ENCODE measurements at places on chromosomes 6 and 20.

DNA sequence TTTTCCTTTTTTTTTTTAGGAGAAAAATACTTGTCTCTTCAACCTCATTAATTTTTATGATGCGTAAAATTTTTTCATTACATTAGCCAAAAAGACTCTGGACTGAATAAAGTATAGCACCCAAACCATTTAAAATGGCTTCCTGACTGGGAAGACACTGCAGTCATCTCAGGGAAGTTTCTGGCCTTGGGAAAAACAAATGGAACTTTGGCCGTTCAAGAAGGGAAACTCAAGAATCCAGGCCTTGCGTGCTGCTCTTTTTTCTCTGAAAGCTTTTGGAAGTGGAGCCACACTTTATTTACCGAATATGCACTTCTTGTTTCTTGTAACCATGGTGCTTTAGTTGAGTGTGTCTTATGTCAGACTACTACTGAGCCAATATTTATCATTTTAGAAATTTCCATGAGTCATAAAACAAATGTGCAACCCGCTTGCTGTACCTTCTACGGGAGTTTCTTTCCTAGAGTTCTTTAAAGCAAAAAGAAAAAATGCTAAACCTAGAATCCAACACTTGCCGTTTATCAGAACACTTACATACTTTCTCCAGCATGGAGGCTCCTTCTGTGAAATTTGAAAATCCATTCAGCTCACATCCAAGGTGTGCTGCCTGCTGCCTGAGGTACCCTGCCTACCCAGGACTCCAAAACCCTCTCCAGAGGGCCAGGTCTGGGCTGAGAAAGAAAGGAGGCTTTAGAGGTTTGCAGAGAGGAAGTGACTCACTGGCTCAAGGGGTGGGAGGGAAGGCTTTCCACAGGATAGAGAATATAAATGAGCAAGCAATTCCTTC, 11.5 kb upstream of the DSTN start:
- peak; percentile 78 for DNase-seq

DNA sequence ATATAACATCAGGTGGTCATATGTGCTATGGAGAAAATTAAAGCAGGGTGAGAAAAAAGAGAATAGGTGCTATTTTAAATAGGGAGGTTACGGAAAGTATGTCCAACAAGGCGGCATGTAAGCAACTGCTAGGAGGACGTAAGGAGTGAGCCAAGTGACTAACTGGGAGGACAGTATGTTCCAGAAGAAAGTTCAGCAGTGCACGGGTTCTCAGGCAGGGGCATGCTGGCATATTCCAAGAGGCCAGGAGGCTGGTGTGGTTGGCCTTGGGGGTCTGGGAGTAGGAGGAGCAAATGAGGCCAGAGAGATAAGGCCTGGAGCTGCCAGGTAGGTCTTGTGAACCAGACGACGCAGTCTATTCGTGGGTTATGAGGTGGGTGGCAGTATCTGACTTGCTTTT, 112.4 kb downstream of the ARMC2 start:
- no peak for DNase-seq

DNA sequence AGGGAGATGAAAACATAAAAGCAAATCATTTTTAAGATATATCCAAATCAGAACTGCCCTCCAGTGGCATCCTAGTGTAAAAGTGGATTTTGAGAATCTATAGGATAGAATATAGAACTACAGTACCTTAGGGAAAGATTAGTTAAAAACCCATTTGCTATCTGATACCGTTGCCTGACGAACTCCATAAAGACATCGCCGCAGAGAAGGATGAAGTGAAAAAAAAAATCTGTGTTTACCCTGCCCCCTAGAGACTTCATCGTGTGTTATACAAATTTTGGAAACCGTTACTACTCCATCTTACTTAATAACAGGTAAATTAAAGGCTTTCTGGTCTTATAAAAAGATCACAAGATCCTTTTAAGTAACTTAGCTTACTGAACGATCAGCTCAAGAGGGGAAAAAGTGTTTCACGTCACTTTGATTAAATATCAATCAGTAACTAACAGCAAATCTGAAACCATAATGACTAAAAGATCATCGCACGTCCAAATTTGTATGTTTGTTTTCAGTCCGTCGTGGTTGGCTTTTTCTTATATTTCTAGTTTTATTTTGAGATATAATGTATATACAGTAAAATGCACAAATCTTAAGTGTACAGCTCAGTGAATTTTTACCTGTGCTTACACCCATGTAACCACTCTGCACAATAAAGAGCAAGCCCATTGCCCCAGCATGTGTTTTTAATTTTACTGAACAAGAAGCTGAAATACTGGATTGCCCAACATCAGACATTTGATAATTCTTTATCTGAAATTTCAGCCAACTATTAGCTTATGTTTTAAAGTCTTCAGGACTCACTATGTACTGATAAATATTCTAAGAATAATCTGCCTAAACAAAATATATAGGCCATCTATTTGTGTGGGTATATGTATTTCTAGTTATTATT, 881 bp upstream of the MCM3 start:
- no peak for DNase-seq

GRCh38 chr6:110395221-110395620, 20.2 kb downstream of the DDO start:
- no peak for DNase-seq

- no peak for DNase-seq
These were observed 12.2 kb downstream of the TOP1 start for GRCh38 chr20:41040855-41041254.

All from suprapubic skin (tissue), 4 donors.